NCI-H2029 (cell line): ENCODE measurements at places on chromosomes 16 and 17.

- DNase-seq, result no peak
Observed at GRCh38 chr17:57405491-57406072, 149.3 kb downstream of the MSI2 start.

- no peak for DNase-seq
Observed at GRCh38 chr17:21464611-21465021, 88.5 kb downstream of the KCNJ12 start.

DNA sequence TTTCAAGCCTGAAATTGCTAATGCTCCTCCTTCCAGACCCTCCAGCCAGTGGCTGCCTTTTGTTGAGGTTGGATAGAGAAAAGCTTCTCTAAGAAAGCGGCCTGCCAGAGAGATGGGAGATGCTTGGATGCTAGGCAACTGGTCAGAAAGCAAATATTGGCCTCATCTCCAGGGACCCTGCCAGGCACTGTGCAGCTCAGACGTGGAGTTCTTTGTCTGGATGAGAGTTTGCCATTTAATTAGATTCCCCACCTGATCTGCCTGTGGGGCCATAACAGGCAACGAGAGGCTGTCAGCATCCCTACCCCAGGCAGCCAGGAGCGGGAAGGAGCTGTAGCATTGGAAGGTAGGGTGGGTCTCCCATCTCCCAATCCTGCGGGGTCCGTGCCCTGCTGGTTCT lies 52.7 kb downstream of the ASIC2 start:
- DNase-seq, result no peak

- no peak for DNase-seq
Observed at GRCh38 chr17:41251261-41251660, 1.8 kb downstream of the KRTAP9-4 start.

- no peak for DNase-seq
Observed at GRCh38 chr16:83171396-83171795, 544.6 kb downstream of the CDH13 start.

GRCh38 chr17:76529224-76530094 lies 8.1 kb downstream of the CYGB start:
- no peak for DNase-seq

DNA sequence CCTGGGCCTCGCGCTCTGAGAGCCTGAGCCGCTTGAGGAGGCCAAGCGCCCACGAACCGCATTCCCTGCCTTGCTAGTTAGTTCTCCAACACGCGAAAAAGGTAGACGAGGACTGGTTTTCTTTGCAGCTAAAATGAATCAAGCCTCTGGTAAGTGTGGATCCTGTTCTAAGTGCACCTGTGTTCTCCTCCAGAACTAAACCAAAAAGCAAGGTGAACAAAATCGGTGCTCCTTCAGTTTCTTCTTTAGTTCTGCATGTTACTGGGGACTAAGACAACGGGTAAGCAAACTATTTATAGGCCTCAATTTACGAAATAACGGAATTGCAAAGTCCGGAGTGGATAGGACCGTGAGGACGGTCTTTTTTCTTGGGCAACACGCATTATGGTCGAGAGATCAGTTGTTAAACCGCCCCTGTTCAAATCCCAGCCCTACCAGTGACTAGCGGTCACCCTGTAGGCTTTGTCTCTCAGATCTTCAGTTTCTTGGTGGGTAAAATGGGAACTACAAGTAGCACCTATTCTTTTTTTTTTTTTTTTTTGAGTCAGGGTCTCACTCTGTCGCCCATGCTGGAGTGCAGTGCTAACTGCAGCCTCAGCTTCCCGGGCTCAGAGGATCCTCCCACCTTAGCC lies 993 bp upstream of the ANKRD11 start:
- DNase-seq, result no peak

DNA sequence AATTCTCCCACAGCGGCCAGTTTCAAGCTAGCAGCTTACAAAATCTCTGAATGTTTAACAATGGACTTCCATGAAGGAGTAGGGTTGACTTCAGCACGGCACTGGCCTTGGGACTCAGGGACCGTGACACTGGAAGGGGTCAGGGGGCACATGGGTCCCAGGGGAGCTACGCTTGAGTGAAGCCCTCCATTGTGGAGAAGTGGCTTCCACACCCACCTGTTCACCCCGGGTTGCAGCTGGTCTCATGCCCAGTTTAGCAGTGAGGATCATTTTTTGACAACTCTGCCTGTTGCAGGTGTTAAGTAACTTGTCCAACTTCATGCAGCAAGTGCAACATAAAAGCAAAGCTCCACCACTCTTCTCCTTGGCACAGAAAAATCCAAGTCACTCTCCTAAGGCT lies 510.2 kb downstream of the CDH13 start:
- DNase-seq, result no peak

DNA sequence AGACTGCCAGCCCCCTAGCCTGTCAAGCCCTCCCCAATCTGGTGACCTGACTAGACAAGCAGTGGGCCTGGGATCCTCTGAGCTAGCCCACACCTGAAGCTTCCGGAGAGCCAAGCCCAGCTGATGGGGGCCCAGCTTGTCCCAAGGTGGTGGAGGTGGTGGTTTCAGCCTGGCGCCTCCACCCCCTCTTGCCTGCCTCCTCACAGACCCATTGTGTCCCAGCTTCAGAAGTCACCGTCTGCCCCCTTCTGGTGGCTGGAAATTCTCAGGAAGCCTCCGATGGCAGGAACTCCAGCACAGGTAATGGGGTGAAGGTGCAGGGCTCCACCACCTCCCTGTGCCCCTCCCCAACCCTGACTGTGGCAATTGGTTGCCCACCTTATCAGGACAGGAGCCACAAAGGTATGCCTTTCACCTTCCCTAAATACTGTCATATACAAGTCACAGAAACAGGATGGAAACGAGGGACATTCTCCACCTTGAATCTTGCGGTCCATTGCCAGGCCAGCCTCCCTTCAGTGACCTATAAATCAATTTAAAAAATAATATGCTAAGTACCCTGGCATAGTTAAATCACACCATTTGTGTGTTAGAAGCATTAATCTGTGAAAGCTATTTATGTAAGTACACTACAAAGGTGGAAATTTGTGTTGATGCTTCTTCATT lies 66.0 kb upstream of the ZNF423 start:
- DNase-seq, result peak; percentile 3
